ENCODE measurements at places on chromosomes 1 and 21.

GRCh38 chr1:239819096-239819495 lies 272.6 kb upstream of the FMN2 start:
- ATAC-seq: no peak

GRCh38 chr1:228972576-228972975 lies 237.3 kb downstream of the RHOU start:
- no peak for ATAC-seq

DNA sequence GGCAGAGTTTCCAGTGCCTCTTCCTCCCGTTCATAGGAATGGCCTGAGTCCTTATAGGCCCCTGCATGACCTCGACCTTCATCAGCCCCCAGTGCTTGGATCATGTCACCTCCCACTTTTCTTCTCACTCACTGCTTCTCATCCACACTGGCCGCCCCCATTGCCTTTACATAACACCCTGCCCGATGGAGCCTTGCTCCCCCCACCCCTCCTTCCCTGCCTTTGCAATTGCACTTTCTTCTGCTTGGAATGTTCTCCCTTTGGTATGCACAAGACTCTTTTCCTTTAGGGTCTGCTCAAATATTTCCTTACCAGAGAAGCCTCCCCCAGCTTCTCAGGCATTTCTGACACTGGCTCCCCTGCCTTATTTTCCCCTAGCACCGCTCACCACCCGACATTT lies 125.2 kb upstream of the KCNJ6 start:
- no peak for ATAC-seq

- ATAC-seq: no peak
Measured at GRCh38 chr1:193190096-193190744, 3.8 kb upstream of the B3GALT2 start.

- no peak for ATAC-seq
Measured at GRCh38 chr1:22621761-22622160, 14.7 kb upstream of the C1QA start.

GRCh38 chr1:242690849-242691609 lies 166.5 kb upstream of the PLD5 start:
- ATAC-seq: no peak

GRCh38 chr1:43651188-43651587 lies 1.2 kb downstream of the KDM4A start:
- ATAC-seq: no peak

DNA sequence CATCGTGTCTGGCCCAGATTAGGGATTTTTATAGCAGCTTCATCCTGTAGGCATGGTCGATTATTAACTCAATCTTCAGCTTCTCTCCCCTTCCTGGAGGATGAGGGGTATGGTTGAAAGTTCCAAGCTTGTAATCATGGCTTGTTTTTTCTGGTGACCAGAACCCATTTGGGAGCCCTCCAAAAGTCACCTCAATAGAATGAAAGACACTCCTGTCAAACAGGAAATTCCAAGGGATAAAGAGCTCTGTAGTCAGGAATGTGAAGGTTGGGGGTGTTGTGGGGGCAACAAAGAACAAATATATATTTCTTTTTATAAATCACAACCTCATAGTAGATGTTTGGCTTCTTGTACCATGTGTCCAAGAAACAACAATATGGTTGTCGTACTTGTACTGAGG lies 212.7 kb upstream of the ESRRG start:
- no peak for ATAC-seq

GRCh38 chr1:197725044-197725443 lies 50.2 kb downstream of the DENND1B start:
- no peak for ATAC-seq
